ENCODE measurements at places on chromosomes 3 and 15. TPM values are rescaled to one million over a fixed set of nuclear protein-coding genes. Genes with fewer than 3 reads are reported as not detected.

DNA sequence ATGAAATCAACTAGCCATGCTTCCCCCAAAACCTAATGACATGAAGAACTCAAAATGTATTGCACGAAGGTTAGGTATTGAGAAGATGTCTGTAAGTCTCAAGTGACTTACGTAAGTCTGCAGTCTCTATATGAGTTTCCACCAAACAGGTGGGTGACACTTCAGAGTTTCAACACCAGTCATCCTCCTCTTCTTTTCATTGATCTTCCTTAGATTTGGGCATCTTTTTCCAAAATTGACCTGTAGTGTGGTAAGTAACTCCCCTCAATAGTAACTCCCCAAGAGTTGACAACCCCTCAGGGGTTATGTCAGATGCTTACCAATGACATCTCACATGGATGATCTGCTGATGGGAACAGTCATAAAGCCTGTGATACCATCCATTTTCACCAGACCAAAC, 46.1 kb downstream of the GPR176 start:
- no peak for DNase-seq

The FBLN2 gene
- 35.2 TPM for total RNA-seq

The CHST2 gene
- 13.2 TPM for total RNA-seq

DNA sequence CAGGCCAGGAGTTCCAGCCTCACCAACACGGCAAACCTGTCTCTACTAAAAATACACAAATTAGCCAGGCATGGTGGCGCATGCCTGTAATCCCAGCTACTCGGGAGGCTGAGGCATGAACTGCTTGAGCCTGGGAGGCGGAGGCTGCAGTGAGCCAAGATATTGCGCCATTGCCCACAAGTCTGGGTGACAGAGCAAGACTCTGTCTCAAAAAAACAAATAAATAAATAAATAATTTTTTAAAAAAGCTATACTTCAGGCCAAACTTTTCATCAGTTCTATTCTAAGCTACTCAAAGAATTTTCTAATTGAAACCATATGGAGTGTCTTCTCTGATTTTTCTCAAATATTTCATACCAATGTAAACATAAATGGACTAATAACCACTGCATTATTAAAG, 43.5 kb downstream of the PHC3 start:
- DNase-seq, result no peak

- DNase-seq, result no peak
These were observed 116.4 kb downstream of the GREM1 start for GRCh38 chr15:32834156-32834555.

DNA sequence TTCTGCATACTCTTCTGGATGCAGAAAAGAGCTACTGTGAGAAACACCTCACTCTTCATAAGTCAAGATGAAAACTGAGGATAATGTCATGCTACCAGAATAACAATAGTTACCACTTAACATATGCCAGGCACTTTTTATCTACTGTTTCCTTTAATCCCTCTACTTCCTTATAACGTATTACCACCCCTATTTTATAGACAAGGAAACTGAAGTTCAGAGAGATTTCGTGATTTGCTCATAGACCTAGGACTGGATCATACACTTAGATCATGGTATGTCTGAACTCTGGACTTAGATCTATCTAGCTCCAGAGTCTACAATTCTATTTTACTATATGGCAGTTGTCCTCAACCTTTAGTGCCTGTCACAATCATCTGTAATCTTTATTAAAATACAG, 155.7 kb upstream of the TSPAN3 start:
- DNase-seq, result no peak

GRCh38 chr3:146542978-146543377, 1.4 kb downstream of the PLSCR1 start:
- no peak for DNase-seq

The RTP3 gene
- not detected for total RNA-seq

DNA sequence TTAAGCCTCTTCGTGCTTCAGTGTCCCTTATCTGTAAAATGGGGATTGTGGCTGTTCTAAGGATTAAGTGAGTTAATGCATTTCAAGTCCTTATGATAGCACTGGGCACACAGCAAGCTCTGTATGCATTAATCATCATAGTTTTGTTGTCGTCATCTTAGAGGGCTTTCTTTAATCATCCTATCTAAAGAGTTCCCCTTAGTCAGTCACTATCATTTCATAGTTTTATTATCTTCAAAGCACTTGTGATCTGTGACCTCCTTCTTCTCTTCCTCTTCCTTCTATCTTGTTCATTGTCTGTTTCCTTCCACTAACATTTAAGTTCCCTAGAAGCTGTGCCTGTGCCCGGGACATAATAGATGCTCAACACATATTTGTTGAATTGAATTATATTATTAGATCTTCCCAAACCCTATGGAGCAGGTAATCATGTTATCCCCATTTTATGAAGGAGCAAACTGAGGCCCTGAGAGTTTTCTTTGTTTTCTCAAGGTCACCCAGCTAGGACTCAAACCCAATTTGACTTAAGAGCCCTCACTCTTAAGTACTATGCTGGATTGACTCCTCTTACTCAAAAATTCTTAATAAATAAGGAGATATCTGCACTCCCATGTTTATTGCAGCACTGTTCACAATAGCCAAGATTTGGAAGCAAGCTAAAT, 24.1 kb downstream of the DUOX2 start:
- no peak for DNase-seq

All from WTC11 (cell line).